ENCODE measurements at places on chromosomes 7 and 10.

DNA sequence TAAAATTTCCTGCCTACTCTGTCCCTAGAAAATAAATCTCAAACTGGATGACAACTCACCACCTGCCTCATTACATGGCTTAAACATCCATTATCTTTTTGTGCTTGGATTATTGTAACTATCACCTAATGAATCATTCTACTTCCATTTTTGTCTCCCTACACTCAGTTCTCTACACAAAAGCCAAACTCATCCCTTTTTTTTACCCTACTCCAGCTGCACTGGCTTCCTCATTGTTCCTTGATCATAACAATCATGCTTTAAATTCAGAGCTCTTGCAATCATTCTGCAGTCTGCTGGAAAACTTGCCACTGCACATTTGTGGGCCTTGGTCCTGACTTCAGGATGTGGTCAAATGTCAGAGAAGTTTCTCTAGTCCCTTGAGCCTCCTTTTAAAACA lies 280.0 kb downstream of the DGKB start:
- DNase-seq = no peak

DNA sequence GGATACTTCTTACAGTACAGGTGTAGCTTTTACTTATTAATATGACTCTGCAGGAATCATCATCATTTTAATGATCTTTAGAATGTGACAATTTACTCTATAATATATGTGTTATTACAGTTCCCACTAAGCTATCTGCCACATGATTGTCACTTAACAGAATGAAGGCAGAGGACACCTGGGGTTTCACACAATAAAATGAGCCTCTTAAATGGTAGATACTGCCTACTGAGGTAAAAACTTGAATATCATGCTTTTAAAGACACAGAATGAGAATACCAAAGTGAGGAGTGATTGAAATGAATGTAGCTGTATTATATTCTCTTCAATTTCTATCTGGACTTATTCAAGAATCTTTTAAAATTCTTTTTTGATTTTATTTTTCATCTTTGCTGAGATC lies 1255.3 kb upstream of the LRRN3 start:
- no peak for DNase-seq

- no peak for DNase-seq
These were observed 85.5 kb upstream of the ADO start for GRCh38 chr10:62719061-62719460.

GRCh38 chr7:131623154-131623553 lies 66.7 kb upstream of the PODXL start:
- no peak for DNase-seq

DNA sequence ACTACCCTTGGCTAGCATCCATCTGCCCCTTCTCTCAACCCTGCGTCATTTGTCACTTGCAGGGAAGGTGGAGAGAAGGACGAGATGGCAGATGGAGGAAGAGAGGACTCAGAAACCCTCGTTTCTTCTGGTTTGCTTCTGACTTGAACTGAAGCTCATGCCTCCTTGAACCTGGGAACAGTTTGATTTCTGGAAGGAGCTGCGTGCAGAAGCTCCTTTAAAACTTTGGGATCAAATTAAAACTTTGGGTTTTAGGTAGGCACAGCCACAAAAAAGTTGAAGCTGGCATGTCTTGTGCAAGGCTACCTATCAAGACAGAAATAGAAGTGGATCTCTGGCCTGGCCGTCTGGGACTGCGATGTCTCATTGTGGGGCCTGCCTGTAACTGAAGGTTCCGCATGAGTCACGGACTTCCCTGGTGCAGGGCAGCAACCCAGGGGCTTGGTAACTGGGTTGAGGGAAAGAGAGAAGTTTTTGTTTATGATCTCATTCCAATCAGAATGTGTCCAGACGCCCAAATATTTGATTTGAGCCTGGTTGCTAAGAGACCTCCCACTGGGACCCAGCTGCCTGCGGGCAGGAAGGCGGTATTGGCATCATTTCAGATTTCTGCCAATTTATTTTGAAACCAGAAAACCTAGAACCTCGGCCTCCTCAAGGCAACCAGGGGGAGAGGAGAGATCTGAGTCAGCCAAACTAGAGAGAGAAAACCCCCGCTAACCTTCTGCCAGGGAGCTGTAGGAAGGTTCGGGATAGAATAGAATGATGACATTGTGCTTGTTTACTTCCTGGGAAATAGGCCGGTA lies 15.8 kb upstream of the CAMK1D start:
- DNase-seq = peak; percentile 100
